Caudate nucleus (tissue), 63 donors: ENCODE measurements at places on chromosomes 3 and 15.

DNA sequence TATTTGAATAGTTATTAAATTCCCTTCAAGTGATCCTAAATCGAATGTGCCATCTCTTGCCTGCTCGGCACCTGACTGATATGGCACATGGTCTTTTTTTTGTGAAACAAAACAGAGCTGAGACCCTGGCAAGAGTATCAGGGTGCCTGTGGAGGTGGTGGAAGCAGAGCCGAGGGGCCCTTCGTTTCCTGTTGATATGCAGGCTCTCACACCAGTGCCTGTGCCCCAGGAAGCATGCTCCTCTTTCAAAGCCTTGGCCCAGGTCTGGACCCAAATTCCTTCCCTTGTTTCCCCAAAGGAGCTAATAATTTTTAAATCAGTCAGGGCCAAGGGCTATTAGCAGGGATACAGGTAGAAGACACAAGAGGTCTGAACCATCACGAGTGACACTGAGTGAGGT is 21.5 kb upstream of the MRPS22 start:
- no peak for DNase-seq

DNA sequence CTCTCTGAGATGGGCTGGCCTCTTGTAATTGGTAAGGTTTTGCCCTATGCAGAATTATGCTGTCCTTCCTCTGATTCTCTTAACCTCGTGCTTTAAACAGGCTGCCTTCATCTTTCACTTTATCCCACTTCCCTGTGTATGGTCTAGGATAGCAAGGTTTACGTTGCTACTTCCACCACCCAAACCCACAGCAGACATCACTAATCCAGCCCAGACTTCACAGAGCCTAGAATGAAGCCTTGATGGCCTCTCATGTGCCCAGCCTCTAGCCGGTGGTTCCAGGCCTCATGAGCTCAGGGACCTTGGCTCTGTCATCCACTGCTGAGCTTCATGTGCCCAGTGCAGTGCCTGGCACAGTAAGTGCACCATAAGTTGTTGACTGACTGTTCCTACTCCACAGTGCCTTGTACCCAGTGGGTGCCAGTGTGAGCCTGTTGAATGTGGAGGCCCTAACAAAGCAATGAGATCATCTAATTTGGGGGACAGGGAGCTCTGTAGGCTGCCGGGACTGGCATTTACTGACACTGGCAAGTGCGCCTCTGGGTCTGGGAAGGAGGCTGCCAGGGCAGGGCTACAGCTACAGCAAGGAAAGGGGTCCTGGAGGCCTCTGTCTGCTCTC is 12.5 kb downstream of the SLC6A6 start:
- DNase-seq: no peak

- DNase-seq: no peak
Observed at GRCh38 chr15:52224211-52224610, 33.0 kb upstream of the GNB5 start.

DNA sequence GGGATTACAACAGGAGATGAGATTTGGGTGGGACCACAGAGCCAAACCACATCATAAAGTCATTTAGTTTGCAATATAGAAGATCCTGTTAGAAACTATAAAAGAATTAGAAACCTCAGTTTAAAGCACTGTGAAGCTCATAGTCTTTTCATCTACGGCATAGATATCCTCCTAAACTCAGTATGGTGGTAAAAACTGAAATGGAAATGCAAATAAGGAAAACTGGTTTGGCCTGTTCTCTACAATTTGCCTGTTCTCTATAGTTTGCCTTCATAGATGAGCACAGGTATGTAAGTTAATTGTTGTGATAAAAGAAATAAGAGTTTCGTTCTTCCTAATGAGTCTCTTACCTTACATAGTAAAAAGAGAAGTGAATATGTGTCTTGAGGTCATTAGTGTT is 331.6 kb upstream of the ARL6 start:
- no peak for DNase-seq
